A172 (cell line): ENCODE measurements at places on chromosomes 13 and 19. TPM values are rescaled to one million over a fixed set of nuclear protein-coding genes. Genes with fewer than 3 reads are reported as not detected.

Gene PRX
- total RNA-seq: 1.5 and 2.0 TPM in 2 replicates

Gene SYDE1
- total RNA-seq: 61.6 and 65.7 TPM in 2 replicates

Gene CYP2A7
- not detected in 2 replicates for total RNA-seq

Gene RCBTB2
- total RNA-seq: 1.4 and 7.7 TPM in 2 replicates

Gene MEDAG
- total RNA-seq: not detected in 2 replicates

Gene ERICH4
- not detected in 2 replicates for total RNA-seq
